Stimulated activated CD8-positive, alpha-beta memory T cell treated with anti-CD3 and anti-CD28 coated beads, Interleukin-2, amount 100 ng/mL, for 48 hours (primary cell): ENCODE measurements at places on chromosomes 5 and 9.

- DNase-seq: no peak
These were observed 27.2 kb downstream of the SETX start for GRCh38 chr9:132327537-132327936.

GRCh38 chr9:96185518-96186156, 116.3 kb downstream of the HSD17B3 start:
- DNase-seq: no peak

- DNase-seq: no peak
These were observed 120.1 kb upstream of the CD180 start for GRCh38 chr5:67316695-67317094.

GRCh38 chr5:90690307-90690706, 131.7 kb downstream of the ADGRV1 start:
- no peak for DNase-seq

- DNase-seq: no peak
These were observed 1823.9 kb upstream of the CDH9 start for GRCh38 chr5:28862137-28862859.

- DNase-seq: no peak
These were observed at the start of gene CTNND2 for GRCh38 chr5:11904265-11904906. Gene CTNND2 (minus strand): TSS chr5:11904446. CDS start chr5:11903853, 593 bp downstream.

DNA sequence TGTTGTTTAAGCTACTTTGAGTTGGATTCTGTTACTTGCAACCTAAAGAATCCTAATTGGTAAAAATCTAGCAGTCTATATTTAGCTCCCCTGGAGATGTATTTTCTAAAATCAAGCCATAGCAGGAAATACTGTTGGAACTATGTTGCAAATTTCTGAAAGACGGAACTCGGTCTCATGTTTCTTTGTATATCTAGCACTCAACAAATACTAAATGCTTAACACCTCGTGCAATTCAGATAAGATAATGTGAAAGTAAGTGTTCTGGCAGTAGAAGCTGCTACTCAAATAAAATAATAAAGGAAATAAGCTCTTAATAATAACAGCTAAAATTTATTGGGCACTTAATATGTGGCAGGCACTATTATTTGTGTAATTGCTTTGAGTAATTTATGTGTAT, 10.9 kb upstream of the PRELID2 start:
- DNase-seq: no peak

DNA sequence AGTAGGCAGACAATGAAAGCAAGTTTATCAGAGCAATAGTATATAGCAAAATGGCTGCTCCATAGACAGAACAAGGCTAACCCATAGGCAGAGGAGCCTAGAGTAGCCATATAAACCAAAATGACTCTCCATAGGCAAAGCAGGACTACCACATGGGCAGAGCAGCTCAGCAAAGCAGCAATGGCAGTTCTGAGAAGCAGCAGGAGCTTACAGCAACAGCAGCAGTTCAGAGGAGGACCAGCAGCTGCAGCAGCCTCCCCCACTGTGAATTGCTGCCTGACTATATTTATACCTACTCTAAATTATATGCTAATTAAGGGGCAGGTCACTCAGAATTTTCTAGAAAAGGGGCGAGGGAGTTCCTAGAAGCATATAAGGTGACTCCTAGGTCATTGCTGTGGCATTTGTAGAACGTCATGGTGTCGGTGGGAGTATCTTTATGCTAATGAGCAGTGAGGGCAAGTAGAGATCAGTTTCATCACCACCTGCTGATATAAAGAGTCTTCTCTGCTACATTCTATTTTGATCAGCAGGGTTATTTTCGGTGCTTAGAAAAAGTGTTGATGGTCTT, 1115.5 kb downstream of the DTWD2 start:
- DNase-seq: no peak

DNA sequence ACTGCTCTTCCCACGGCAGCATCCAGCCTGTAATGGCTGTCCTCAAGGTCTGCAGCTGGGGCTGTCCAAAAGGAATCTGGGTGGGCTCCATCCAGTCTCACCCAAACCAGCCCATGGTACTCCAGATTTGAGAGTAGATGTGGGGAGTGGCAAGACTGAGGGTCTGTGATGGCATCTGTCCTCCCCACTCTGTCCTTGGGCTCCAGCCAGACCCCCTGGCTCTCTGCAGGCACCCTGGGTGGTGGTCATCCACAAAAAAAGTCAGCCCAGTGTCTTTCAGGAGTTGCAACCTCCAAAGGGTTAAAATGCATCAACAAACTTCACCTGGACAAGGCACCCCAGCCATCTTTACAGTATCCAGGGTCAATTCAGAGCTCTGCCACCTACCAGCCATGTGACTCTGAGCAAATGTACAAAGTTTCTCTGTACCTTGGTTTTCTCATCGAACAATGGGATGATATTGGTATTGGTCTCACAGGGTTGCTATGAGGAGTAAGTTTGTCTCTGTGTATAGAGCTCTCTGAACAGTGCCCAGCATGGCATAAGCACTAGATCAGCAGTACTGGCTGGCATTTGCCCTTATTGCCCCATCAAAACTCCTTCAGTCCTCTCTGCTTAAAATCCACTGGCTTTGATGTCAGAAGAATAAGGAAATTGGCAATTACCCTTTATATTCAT, 7.3 kb upstream of the S1PR3 start:
- DNase-seq: no peak

- no peak for DNase-seq
These were observed 157.6 kb upstream of the IRX2 start for GRCh38 chr5:2909035-2909434.

DNA sequence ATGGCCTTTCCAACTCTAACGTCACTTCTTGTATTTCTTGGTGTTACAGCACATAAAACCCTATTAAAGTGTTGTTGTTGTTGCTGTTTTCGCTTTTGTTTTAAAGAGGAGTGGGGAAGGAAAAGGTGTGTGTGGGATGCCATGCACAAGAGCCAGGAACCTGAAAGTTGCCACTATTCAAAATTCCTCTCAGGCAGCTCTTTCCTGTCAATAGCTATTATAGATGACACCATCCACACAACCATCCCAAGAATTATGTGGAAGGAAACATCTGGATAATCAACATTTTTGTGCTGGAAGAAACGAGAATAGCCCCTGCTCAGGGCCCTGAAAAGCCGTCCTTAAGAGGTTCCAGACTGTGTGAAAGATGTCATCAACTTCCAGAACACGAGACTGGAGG, 79.3 kb downstream of the SHB start:
- no peak for DNase-seq

DNA sequence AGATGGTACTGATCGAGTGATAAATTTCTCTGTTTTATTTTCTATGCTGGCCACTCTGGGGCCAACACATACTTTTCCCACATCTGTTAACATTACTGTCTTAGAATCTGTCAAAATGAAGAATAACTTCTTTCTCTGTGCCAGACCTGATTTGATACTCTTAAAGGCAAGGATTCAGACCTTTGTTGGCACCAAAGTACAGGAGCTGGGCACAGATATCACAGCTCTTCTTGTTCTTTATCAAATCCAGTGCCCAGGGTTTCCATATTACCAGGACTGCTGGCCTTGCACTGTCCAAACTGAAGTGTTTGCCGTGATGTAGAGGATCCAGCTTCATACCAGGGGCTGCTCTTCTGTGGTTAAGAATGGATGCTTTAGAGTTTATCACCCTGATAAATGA, 20.9 kb downstream of the ZNF474 start:
- DNase-seq: no peak

GRCh38 chr9:88056876-88057275, 81.4 kb downstream of the SPATA31C2 start:
- no peak for DNase-seq

- no peak for DNase-seq
These were observed 111.8 kb downstream of the CAVIN4 start for GRCh38 chr9:100689635-100690034.

DNA sequence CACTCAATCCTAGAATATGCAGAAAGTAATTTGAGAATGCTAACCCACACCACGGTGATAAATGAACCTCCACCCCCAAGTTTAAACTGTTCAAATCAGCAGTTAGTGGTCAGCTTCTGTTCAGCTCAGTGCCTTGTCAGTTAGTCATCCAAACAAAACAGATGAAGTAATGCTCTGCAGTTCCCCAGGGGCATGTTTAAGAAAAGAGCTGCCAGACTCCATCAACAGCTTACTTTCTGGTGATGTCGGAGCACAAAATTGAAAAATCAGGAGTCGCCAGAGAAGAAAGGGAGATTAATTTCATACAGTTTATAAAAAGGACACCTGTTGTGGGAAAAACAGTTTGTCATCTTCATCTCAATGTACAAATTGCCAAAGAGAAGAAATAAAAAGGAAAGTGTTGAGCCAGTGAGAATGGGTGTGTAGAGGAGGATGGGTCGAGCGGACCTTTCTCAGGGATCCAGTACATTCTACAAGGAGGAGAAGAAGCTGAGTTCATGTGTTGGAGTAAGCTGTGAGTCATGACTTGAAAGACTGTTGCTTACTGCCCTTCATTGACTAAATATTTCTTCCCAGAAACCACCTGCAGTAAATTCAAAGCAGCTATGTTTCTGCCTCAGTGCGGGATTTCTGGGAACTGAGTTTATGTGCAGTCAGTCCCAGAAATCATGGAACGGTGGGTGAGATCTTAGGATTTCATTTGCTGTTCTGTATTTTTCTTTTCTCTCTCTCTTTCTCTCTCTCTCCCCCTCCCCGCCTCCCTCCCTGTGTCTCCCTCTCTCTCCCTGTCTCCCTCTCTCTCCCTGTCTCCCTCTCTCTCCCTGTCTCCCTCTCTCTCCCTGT, 13.7 kb downstream of the TRIO start:
- no peak for DNase-seq

GRCh38 chr9:27542508-27542907, 12.9 kb upstream of the MOB3B start:
- DNase-seq: no peak

GRCh38 chr5:152584103-152584502, 179.0 kb upstream of the NMUR2 start:
- no peak for DNase-seq

DNA sequence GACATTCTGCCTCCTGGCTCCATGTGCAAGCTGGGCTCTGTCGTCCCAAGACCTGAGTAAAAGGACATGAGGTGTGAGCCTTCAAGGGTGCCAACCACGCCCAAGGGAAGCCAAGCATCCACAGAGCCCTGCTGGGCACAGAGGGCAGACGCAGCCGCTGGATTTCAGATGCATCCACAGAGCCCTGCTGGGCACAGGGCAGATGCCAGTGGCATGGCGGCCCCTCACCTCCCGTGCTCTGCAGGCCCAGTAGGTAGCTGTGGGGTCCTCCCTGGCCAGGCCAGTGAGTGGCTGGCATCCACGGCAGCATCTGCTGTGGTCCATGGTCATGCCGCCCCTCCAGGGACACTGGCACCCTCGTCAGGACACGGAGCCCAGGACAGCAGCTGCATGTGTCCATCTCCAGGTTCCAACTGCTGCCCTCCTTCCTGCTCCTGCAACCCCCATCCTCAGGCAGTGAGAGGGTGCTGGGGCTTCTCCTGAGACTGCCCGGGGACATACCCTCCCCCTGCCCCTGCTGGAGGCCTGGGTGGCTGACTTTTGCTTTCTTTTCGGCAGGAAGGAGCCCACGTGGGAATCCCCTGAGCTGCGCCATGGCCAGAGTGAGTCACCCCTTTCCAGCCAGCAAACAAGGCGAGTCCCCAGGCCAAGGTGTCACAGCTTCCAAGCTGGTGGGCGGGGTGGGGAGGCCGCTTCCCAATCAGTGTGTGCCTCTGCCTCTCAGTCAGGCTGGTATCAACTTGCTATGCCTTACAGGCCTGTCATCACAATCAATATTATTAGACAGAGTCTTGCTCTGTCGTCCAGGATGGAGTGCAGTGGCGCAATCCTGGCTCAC, 4.0 kb upstream of the TRAF2 start:
- peak; percentile 89 for DNase-seq

DNA sequence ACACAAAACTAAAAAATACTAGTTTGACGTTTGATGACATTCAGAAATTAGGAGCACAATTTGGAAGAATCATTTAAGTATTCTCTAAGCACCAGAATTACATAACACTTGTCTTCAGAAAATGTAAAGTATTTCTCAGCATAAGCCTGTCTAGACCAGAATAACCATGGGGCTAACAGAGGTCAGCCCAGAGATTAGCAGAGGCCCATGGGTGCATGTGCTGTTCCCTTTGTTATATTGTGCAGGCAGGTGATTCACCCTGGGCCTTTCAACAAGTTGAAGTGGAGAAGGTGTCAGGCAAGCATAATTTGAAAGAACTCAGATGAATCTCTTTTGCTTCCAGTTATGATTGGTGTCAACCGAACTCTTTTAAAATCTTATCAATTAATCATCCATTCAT, 227.9 kb downstream of the LURAP1L start:
- DNase-seq: no peak

- no peak for DNase-seq
These were observed 11.2 kb upstream of the OLFM1 start for GRCh38 chr9:135076143-135076875.

DNA sequence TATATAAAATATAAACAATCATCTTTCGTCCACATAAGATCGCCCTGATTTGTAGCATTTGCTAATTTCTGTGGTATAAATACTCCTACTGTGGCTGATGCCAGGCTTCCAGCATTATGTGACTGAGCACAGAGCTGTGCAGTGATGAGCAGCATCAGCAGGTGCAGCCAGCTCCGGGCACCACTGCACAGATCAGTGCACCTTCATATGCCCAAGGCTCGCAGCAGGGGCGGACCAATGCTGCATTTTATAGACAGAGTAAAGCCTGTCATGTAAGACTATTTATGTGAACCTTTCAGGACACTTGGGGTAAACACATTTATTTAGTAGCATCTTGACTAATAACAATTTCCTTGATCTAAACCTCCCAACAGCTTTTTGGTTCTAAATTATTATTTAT, 53.1 kb downstream of the LMNB1 start:
- DNase-seq: no peak

GRCh38 chr9:33791117-33791516, 4.2 kb upstream of the PRSS3 start:
- DNase-seq: no peak

DNA sequence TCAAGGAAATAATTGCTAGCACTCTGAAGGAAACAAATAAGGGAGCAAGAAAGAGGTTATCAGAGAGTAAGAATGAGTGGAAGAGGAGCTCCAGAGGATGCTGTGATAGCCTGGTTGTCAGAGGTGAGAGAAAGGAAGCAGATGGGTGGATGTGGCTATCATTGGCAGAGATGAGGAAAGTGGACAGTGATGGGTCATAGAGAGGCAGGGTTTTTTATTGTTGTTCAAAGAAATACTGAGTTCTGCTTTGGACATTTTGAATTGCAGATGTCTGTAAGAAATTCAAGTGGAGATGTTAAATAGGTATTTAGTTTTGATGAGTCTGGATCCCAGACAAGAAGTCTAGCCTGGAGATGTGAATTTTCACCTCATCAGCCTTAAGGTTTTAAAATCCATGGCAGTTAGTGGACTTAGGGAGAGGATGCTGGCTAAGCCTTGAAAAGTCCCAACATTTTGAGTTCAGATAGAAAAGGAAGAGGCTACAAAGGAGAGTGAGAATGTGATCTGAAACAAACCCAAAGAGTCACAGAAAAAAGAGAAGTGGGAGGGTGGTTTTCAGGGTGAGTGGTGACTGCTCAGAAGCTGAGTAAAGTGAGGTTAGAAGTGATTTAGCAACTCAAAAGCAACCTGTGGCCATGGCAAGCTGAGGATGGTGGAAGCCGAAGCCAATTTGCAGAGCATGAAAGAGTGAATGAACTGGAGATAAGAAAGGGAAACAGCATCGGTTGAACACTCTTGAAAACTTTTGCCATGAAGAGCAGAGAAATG, 50.4 kb downstream of the PPIC start:
- DNase-seq: no peak

GRCh38 chr5:153080940-153081339, 409.5 kb upstream of the GRIA1 start:
- no peak for DNase-seq
